Astrocyte of the hippocampus (primary cell): ENCODE measurements at places on chromosomes 11 and 22.

DNA sequence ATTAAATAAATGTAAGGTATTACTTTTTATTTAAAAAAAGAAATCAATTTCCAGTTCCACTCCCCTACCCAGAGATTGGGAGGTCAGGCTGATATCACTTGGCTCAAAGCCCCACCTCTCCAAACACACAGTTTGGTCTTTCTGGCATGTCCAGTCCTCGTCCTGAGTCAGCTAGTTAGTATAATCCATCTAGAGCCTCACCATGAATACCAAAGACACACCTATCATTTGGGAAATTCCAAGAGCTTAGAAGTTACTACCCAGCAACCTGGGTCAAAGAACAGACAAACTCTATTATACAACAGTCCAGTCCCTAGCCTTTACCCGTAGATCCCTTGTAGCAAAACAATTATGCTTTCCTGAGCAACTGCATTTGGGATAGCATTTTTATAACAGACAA is 9.4 kb downstream of the TREH start:
- DNase-seq, result no peak

DNA sequence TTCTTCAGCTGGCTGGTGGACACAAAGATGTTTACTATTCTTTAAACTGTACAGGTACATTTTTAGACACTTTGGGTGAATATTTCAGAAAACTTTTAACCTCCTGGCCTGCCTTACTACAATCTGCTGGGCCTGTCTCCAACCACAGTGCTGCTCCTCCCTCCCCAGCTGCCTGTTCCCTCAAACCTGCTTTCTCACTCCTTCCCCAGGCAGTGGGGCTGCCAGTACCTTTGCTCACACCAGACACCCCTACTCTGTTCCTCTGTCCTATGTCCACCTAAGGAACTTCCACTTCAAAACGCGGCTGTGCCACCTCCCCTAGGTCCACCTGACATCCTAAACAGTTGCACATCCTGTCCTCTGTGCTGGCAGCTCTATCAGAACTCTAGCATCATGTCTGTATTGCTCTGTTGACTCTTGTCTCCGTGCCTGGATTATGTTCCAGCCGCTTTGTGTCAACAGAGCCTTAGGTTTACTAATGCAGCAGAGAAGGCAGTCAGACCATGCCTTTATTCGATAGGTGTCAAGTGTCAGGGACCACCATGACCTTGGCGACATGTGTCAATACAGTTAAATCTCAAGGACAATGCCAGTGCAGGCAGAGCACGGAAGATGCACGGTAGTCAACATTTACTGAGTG is 13.4 kb downstream of the ZP1 start:
- DNase-seq, result no peak

GRCh38 chr11:83693306-83693992 is 407.3 kb upstream of the CCDC90B start:
- no peak for DNase-seq

- DNase-seq, result no peak
Measured at GRCh38 chr11:10285148-10285802, 8.7 kb downstream of the SBF2 start.

GRCh38 chr11:37411289-37411688 is 813.3 kb upstream of the RAG2 start:
- DNase-seq, result no peak

DNA sequence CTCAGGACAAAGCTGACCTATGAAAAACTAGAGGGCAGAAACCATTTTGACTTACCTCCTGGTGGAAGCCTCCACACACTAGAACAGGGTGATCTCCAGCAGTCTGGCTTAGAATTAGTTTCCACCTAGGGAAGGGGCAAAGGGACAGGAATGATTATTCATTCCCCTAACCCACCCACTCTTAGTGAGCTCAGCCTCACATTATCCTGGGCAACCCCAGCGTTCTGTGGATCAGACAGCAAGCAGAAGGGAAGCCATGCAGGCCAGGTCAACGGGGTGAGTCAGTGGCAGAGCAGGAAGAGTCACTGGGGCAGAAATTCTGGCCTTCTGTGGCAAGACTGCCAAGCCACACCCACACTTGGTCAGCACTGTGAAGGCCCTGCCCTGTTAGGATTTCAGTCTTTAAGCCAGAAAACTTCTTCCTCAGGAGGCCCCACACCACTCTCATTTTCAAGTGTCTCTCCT is 10.5 kb downstream of the NUMA1 start:
- DNase-seq, result peak; percentile 84

DNA sequence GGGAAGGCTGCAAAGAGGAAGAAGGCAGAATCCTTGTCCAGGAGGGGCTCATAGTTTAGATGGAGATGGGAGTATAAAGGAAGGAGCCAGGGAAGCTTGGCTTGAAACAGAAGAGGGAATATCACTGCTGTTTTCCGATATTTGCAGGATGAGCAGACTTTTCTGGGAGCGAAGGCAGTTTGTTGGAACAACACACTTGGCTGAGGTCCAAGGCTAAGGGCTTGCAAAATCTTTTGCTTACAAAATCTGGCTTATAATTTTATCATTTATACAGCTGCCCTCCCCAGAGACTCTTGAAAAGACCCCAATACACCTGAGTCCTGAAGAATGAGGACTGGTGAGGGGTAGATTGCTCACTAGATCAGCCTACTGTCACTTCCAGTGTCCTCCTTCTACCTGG is 174.8 kb downstream of the NELL1 start:
- no peak for DNase-seq

DNA sequence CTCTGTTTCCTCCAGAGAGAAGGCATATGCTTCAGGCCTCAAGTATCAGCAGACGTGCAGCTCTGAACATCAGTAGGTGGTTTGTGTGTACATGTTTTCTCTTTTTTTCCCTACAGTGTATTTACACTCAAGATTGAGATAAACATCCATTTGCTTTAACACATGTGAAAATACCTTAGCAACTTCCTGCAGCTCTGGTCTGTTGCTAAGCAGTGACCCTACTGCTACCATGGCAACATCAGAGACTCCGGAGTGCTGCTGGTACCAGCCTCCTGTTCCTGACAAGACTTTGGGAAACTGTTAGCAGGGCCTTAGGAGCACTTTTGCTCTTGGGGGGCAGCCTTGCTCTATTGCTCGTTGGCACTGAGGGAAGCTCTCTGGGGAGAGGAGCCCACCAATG is 221.2 kb upstream of the PLET1 start:
- DNase-seq, result peak; percentile 12

DNA sequence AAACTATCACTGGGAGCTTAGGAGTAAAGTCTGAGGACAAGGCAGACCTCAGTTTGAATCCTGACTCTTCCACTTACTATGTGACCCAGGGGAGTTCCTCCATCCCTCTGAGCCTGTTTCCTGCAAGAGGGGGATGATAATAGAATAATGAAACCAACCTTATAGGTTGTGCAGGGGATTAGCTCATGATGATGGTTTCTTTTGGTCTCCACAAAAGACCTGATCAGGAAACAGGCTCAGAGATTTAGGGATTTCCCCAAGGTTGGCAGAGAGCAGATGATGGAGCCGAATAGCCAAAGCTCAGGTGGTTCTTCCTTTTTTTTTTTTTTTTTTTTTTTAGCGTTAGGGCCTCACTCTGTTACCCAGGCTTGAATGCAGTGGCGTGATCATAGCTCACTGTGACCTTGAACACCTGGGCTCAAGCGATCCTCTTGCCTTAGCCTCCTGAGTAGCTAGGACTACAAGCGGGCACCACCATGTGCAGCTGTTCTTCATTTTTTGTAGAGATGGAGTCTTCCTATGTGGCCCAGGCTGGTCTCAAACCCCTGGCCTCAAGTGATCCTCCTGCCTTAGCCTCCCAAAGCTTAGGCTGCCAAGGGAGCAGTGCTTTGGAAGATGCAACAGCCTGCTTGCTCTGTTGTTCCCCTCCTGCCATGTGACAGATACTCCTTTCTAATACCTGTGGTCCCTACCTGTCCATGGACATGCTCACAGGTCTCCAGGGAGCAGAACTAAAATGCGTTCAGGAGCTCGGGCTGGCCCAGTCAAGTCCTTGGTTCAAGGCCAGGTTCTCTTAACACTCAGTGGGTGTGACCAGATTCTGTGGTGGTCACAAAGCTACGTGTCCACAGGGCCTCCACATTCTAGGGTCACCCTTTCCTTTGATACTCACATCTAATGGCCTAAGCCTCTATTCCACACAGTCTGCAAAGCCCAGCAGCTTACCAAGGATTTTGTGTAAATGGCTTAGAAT is 22.3 kb downstream of the PATZ1 start:
- DNase-seq, result no peak

DNA sequence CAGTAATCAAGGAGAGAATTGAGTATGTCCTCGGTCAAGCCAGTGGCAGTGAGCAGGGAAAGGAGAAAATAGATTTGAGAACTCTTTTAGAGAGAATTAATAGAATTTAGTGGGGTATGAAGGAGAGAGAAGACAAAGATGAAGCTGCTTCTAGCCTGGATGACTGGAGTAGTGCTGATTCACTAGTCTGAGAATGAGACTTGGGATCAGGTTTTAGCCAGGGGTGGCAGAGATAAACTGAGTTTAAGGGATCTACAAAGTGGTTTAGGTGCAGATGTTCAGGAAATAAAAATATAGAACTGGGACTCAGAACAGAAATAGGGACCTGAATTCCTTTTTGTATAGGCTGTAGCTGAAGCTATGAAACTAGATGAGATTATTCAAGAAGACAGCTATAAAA is 17.6 kb downstream of the HORMAD2 start:
- DNase-seq, result no peak

DNA sequence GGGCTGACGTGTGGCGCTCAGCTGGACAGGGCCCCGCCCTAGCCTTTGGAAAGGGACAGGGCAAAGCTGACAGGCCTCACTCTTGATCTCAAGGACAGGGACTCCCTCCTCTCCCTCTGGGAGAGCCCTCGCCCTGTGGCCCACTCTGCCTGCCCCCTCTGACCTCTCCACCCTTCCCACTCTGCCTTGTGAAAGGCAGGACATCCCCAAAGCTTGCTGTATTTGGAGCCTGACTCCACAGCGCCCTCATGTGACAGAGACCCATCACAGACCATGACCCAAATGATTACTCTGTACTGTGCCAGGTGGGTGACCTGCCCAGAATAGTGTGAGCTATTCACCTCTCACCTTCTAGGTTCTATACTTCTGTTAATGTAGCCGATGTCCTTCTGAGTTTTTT is 18.8 kb downstream of the P2RY2 start:
- peak; percentile 40 for DNase-seq

- DNase-seq, result no peak
Measured at GRCh38 chr11:97574976-97575665, 1185.3 kb downstream of the JRKL start.

DNA sequence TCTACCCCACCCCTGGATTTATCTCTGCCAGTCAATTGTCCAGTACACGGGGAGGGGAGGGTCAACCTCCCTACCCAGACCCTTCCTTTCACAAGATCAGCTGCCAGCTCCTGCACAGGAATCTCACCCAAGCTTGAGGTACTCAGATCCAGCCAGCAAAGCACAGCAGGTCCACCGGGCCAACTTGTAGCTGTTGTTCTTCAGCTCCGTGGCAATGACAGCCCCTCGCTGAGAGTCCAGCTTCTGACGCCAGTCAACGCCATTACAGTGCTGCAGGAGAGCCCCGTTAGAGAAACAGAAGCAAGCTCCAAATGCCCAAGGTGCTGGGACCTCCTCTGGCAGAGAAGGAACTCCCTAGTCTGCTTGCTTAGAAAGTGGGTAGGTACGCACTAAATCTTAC is 5.5 kb upstream of the FOXRED2 start:
- DNase-seq, result no peak

DNA sequence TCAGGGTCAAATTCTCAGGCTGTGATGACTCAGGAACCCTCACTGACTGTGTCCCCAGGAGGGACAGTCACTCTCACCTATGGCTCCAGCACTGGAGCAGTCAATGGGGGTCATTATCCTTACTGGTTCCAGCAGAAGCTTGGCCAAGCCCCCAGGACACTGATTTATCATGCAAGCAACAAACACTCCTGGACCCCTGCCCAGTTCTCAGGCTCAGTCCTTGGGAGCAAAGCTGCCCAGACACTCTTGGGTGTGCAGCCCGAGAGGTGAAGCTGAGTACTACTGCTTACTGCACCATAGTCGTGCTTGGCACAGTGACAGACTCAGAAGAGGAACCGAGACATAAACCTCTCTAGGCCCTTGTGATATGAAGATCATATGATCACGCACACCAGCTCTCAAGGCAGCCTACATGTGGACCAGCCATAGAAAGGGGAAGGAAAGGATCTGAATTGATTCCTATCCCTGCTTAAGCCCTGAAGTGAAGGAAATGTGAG is 58.2 kb downstream of the ZNF280B start:
- no peak for DNase-seq

GRCh38 chr22:47281126-47282106 is 519.0 kb downstream of the TBC1D22A start:
- DNase-seq, result peak; percentile 47

GRCh38 chr22:38066381-38067027 is 9.3 kb downstream of the PICK1 start:
- no peak for DNase-seq

DNA sequence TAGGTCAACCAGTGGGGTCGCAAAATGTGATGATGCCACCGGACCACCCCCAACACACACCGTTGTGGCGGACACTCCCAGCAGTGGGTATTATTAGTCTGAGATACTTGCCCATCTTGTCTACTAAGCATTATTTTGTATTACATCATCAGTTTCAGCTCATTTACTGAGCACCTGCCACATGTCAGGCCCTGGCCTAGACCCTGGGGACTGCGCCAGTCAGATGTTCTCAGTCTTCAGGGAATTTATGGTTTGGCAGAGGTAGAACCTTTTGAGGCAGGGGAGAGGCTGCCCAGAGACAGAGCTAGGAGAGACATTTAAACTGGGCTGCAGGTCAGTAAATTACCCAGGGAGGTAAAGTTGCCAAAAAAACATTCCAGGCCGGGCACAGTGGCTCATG is 43.1 kb upstream of the GCAT start:
- DNase-seq, result peak; percentile 39

DNA sequence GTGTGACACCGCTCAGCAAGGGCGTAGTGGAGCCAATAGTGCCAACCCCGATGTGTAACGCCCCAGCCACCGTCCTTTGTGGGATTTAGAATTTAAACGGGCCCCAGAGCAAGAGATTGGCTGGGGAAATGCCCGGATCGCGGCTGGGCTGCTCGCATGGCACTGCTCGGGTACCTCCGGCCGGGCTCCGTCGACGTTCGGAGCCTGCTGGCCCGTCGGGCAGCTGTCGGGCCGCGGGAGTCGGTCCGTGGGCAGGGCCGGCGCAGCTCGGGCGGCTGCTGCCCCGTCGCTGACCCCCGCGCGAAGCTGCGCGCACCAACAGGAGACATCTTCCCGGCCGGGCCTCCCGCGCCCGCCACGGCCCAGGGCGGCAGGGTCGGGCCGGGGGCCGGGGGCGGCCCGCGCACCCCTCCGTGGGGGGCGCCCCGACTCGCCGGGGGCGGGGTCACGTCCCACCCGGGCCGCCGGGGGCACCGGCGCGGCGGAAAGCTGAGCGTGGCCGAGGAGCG is 1.3 kb upstream of the KDM2A start:
- DNase-seq, result peak; percentile 20

- no peak for DNase-seq
Measured at GRCh38 chr11:82308979-82309378, 424.7 kb downstream of the FAM181B start.

GRCh38 chr11:115221461-115222069 is 282.6 kb downstream of the CADM1 start:
- DNase-seq, result no peak
